ENCODE measurements at places on chromosomes 12 and 14.

- DNase-seq: no peak
Measured at GRCh38 chr12:128259556-128260070, 7.4 kb upstream of the TMEM132C start.

- DNase-seq: peak; percentile 78
Measured at GRCh38 chr12:121530600-121531355, 50.0 kb downstream of the KDM2B start.

- DNase-seq: no peak
Measured at GRCh38 chr14:100327128-100327527, 4.0 kb downstream of the SLC25A47 start.

GRCh38 chr14:89232265-89233070, 184.6 kb downstream of the FOXN3 start:
- DNase-seq: no peak

GRCh38 chr12:66555113-66555512, 123.8 kb downstream of the GRIP1 start:
- DNase-seq: no peak

GRCh38 chr14:104105071-104105821, 19.7 kb downstream of the ASPG start:
- DNase-seq: no peak

DNA sequence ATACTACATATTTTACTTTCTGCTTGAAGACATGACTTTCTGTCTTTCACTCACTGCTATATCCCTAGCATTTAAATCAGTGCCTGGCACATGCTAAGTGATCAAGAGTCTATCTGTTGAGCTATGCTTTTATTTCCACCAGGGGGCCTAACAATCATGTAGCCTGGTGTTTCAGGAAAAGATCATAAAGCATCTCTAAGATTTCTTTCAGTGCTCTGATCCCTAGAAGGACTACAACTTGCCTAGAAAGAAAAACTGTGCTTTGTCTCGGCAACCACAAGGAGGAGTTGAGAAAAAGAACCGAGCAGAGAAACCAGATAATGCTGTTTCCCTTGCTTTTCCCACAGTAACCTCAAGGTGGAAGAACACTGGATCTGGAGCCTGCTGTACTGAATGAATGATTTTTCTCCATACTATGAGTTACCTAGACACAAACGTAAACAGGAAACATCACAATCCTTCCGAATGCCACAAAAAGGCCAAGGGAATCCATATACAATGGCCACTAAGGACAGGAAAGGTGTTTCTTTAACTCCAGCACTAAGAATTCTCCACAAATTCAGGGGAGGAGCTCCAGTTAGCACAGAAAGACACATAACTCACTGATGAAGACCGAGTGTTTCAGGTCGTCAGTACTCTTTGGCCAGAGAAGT, 1.2 kb downstream of the CRY1 start:
- peak; percentile 78 for DNase-seq

- DNase-seq: no peak
Measured at GRCh38 chr14:80152763-80153162, 58.5 kb downstream of the DIO2 start.

GRCh38 chr14:57632649-57633048, 139.0 kb upstream of the CCDC198 start:
- no peak for DNase-seq

DNA sequence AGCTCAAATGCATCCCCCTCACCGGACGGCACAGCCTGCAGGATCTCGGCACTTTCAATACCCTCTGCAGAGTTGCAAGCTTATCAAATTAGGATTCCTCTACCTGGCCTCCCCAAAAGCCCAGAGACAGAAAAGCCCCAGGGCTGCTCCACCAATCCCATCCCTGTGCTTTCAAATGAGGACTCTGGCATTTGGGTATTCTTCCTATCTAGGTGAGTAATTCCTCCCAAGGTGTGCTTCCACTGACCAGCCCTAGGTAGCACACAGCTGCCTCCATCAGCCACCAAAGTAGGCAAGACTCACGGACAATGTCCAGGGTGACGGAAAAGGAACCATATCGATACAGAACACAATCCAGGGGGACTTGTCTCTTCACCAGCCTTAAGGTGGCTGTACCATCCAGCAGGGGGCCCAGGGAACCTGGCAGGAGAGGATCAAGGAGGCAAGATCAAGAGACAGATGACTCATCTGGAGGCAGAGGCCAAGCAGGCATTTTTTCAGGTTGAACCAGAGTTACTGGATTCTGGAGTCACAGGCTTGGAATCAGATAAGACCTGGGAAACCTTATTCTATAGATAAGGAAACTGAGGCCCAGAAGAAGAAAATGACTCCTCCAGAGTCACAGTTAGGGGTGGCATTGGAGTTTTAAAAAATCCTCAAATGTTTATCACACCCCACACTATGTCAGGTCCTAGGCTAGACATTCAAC, 9.9 kb downstream of the PMEL start:
- DNase-seq: peak; percentile 46

DNA sequence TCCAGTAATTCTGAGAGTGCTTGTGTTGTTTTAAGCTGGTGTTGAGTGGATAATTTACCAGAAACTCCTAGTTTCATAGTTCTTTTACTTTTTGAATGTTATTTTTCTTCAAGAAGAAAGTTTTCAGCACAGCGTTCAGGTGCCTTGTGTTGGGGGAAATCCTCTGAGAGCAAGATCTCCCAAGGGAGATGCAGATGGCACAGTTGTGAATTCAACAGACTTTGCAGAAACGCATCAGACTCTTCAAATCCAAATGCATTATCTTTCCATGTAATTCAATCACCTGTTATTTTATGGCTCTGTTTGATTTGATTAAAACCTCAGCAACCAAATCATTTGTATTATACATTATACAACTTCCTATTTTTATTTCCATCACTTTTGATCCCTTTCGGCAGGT, 439.9 kb downstream of the EGLN3 start:
- DNase-seq: no peak

DNA sequence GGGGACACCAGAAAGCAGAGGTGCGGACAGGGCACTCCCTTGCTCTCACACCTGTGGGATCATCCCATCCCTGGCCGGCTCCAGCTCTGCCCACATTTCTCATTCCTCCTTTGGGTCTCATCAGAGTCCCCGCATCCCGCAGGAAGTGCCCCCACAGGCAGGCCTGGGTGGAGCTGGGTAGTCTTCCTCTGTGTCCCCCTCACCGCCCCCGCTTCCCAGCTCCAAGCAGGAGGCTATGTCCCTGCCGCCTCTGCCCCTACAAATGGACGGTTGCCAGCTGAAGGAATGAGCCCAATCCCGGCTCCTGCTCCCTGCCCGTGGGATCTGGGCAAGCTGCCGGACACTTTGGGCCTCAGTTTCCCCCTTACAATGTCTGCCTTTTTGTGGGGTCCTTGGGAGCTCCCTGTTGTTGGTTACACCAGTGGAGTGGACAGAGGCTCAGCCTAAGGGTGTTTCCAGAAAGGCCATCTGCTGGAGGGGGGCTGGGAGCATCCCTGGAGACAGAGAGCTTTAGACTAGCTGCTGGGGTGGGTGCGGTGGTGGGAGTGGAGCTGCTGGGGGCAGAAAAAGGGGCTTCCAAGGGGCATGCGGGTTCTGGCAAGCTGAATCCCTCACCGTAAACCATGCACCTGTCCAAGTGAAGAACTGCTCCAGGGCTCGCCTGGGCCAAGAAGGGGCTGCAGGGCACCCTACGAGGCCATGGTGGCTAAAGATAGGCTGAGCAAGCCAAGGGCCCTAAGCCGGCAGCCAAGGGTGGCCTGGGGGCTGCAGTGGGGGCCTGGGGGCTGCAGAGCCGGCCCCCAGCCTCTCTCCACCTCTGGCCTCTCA, 7.9 kb upstream of the GPR132 start:
- DNase-seq: no peak

DNA sequence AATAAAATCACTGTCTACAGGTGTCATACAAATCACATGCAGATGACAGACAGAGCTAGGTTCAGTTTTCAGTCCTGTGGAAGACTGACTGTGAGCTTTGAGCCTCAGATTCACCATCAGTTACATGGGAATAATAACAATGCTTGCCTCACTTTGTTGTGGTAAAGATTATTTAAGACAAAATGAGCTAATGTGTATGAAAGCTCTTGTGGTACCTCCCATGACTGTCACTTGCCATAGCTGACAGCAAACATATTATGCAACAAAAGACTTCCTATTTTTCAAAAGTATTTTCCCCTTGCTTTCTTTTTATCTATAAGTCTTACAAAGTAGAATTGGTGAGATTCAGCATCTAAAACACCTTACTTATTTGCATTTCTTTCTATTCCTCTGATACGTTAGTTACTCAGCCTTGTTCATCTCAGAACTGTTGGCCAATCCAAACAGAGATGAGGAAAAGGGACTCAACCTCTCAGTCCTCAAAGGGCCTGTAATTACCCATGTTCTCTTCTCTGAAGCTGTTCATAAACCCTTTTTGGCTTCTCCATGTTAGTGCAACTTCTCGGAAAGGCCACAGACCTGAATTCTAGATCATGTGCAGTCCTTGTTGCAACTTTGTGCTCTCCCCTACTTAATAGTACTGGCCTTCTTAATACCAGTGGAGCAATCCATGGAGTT, 8.8 kb upstream of the DDHD1 start:
- DNase-seq: no peak

DNA sequence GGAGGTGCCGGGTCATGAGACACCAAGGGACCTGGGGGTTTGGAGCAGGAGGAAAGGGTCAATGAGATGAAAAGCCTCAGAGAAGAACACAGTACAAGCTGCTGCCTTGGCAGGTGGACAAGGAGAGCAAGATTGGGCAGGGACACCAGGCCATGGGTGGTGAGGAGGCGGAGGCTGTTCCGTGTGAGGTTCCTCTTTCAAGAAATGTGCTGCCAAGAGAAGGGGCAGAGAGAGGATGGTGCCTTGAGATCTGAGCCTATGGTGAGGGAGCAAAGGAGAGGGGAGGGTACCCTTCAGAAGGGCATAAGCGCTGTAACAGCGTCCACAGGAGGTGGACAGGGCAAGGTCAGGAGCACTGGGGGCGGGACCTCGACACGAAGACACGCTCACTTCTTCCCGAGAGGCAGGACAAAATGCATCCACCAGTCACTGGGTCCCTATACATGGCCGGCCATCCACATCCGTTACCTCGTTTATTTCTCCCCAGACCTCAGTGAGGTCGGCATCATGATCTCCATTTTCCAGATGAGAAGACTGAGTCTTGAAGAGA, 100.2 kb downstream of the B4GALNT3 start:
- DNase-seq: no peak

DNA sequence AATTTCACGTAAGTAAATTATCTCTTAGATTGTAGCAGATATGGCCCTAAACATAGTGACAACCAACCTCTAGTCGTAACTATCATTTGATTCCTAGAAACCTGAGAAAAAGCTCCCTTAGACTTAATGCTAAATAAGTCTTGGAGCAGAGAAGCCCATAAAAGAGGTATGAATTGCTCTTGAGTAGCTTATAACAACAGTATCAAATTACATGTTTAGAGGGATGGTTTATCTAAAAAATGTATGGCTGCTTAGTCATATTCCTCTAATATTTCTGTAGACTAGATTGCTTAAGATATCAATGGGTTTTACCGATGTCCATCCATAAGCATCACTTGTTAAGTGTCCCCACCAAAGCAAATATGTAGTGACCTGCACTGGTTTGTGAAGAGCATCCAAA, 259.7 kb downstream of the NELL2 start:
- no peak for DNase-seq

GRCh38 chr12:76786986-76787385, 23.1 kb downstream of the ZDHHC17 start:
- DNase-seq: no peak

DNA sequence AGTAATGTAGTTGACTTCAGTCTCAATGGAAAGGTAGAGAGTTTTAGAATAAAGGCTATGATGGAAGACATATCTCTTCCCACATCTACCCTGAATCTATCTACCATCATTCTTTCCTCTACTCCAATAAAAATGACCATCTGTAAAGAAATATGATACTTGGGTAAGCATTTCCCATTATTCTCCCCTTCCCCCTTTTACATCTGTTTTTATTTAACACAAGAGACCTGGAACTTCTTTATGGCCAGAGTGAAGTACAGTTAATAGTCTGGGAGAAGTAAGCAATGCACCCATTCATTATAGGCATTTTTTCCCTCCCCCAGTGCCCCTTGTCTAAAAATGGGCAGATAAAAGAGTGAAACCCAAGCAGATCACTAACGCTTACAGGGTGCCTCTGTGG, 6.5 kb downstream of the TPH2 start:
- DNase-seq: no peak

DNA sequence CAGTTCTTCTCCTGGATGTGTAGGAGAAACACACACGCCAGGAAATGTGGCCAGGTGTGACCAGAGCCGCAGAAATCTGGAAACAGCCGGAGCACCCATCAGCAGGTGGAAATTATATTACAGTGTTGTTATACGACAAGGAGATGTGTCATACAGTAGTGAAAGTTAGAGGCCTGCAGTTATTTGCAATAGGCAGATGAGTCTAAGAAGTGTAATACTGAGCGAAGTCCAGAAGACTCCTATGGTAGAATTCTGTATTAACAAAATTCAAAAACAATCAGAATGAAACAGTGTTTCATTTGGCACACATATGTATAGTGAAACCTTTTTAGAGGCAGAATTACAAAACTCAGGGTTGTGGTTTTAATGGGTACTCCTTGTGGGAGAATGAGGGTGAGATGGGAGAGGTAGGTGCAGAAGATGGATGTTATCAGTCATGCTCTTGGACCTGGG, 39.3 kb upstream of the AMN start:
- no peak for DNase-seq

DNA sequence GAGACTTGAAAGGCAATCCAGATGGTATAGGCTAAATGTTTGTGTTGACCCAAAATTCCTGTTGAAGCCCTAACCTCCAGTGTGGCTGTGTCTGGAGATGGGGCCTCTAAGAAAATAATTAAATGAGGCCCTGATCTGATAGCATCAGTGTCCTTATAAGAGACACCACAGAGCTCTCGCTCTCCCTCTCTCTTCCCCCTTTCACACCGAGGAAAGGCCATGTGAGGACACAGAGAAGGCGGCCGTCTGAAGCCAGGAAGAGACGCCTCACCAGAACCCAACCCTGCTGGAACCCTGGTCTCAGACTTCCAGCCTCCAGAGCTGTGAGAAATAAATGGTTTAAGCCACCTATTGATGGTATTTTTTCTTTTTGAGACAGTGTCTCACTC, 87.5 kb downstream of the SCARB1 start:
- DNase-seq: no peak

GRCh38 chr14:73234586-73235394, 2.5 kb upstream of the PAPLN start:
- no peak for DNase-seq

DNA sequence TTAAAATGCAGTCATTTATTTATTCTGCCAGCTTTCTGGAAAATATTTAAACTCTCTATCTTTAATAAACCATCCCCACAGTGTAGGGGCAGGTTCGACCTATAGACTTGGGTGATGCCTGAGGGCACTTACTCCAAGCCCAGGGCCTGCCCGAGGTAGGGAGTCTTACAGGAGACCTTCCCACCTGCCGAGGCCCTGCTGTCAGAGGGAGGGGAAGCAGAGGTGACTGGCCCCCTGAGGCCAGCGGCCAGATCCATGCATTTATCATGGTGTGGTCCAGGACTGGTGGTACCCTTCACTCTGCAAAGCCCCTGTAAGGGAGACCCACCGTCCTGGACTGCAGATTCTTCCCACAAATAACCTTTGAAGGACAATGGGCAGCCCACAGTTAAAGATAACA, 7.6 kb downstream of the EML1 start:
- no peak for DNase-seq

GRCh38 chr12:53811606-53812005, 59.8 kb upstream of the CISTR start:
- DNase-seq: no peak

Data from CD4-positive, alpha-beta T cell treated with Interleukin-17A for 1 hour (primary cell).